ENCODE measurements at places on chromosomes 2 and 18.

GRCh38 chr2:55771612-55772011 is 78.0 kb upstream of the PNPT1 start:
- DNase-seq: peak; percentile 25

DNA sequence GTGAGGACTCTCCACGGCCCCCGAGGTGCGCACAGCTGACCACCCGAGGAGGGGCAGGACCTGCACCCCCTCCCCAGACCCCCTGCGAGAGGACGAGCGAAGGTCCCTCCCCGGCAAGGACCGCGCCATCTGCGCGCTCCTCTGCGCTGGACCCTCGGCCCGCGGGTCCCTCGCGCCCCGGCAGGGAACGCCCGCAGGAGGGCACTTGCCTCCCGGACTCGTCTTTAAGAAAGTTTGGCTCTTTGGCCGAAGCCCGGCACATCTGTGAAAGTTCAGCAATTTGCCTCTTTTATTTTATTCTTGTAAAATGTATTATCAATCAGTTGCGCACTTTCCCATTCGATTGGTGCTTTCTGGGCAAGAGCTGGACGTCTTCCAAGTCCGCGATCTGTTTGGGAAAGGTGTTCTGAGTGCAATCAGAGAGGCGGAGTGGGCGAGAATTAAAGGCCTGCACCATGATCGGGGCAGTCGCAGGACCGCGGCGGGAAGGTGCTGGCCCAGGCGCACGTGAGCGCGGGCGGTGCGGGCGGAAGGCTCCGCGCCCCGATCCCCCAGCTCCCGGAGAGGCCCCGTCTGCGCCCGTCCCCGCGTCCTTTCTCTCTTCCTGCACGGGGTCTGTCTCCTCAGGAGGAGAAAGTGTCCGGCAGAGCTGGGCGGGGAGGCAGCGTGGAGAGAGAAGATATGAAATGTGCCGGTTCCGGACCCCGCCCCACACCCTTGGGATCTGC is 1.6 kb upstream of the ALKAL2 start:
- no peak for DNase-seq

DNA sequence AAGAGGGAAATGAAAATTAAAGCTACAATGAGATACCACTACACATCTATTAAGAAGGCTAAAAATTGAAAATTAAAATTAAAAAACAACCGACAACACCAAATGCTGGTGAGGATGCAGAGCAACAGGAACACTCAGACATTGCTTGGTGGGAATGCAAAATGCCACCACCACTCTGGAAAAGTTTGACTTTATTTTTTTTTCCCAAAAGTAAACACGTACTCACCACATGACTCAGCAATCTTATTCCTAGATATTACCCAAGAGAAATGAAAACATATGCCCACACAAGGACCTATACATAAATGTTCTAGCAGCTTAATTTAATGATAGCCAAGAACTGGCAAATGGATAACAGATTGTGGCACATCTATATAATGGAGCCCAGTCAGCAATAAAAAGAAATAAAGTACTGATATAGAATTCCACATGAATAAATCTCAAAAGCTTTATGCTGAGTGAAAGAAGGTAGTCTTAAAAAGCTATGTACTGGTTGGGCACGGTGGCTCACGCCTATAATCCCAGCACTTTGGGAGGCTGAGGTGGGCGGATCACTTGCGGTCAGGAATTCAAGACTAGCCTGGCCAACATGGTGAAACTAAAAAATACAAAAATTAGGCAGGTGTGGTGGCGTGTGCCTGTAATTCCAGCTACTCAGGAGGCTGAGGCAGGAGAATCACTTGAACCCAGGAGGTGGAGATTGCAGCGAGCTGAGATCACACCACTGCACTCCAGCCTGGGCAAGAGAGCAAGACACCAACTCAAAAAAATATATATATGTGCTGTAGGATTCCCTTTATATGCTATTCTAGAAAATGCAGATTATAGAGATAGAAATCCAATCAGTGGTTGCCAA is 4.2 kb upstream of the PROC start:
- DNase-seq: no peak

- no peak for DNase-seq
Measured at GRCh38 chr2:58098254-58099095, 51.9 kb downstream of the VRK2 start.

DNA sequence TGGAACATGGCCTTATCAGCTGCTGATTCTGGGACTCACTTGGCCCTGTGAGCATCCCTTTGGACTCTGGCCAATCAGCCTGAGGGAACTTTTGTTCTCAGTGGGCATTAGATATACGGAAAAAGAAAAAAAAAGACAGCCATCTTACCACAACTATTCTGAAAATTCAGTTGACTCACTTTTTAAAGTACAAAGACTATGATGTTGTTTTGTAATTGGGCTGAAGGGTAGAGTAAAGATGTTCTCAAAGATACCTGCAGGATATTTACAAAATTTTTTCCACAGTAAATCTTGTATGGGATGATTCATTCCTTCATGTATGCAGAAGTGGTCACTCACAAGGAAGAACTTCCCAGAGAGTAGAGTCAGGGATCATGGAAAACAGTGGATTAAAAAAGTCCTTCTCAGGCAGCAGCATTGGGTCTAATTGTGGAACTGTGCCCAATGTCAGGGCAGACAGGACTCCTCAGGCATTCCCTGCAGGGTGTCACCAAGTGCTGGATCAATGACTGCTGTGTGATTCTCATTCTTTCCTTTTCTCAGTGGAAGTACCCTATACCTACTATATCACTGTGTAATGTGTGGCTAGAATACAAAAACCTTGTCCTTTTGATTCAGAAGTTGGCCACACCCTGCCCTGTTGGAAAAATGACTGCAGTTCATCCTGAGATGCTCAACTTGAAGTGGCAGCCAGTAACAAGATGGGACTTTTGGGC is 35.4 kb downstream of the SULT1C4 start:
- peak; percentile 85 for DNase-seq
